AG08396 (cell line): ENCODE measurements at places on chromosomes 11 and 22.

DNA sequence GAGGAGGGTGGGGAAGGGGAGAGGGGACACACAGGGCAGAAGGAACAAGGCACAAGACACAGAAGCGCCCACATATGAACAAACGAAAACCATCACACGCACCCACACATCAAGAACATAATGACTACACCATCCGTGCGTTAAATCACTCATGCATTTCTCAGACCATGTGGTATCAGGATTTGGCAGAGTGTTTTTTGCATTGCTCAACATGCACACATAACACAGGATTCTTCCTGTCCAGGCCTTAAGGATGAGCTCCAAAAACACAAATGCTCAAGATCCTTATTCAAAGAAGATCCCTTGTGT, 309.5 kb downstream of the CADM1 start:
- DNase-seq = no peak

DNA sequence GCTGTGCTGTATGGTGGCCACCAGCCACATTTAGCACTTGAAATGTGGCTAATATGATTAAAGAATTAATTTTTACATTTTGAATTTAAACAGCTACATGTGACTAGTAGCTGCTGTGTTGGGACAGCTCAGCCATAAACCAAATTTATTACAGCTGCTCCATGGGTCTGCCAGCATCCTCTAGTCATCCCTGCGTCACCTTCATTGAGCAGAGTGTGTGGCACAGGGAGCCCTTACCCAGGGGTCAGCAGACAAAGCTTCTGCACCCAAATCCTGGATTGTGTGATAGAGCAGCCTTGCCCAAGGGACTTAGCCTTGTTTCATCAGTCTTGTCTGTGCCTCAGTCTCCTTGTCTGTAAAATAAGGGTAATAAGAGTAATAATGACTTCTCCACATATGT, 19.4 kb upstream of the ACCSL start:
- DNase-seq = no peak

DNA sequence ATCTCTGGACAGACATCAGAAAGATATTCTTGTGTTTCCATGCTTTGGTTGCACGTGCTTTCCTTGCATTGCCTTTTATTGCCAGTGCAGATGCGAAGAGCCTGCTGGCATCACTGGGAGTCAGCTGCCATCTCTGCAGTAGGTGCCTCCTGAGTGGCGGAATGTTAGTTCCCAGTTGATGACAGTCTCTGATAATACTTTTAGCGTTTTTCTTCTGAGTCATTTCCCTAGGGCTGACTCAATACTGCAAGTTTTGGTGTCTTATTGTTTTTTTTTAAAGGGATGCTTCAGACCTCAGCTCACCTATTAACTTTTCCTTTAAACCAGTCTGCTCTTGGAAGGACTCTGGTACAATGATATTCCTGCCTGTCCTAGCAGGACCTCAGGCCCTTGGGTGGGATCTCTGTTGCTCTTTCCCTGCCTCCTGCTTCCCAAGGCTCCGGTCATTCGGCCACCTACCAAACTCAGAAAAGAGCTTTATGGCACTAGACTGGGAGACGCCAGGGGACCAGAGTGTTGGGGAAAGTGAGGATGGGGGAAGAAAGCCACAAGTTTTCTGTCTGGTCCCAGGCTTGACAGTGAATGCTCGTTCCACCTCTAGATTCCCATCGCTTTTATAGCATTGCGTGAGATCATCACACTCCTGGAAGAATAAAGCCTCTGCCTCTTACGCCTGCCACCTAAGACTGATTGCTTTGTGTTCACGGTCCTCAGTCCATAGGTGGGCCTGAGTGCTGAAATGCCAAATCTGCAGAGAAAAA, 308.7 kb downstream of the DDX10 start:
- DNase-seq = peak; percentile 48

GRCh38 chr11:8168485-8169257, at the start of gene RIC3:
Gene RIC3 (minus strand): TSS chr11:8169025. CDS start chr11:8168989, 36 bp downstream.
- DNase-seq = no peak

DNA sequence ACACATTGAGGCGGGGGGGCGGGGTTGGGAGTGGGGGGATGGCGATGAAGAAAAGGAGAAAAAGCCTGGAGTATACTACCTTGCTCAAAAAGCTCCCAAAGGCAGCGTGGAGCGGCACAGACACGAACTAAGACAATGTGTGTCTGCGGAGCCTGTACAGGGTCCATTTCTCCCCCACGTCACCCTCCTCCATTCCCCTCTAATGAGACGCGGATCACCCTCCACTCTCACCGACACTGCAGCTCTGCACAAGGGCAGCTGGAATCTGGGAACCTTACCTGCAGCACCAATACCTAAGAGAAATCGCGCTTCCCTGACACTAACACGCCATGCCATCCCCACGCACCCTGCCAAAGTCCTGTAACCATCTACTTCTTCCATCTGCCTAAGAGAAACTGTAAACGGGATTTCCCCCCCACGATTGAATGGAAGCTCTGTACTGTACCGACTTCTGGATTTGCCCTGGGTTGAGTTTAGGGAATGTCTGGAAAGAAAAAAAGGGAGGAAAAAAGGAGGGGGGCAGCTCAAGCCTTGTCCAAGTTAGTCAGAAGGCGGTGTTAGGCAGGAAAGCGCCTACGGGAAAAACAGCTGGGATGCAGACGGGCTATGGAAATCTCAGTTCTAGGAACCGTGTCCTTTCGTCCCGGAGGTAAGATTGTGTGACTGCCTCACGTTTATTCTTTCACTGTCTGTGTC, 125.7 kb upstream of the C11orf58 start:
- DNase-seq = peak; percentile 45

DNA sequence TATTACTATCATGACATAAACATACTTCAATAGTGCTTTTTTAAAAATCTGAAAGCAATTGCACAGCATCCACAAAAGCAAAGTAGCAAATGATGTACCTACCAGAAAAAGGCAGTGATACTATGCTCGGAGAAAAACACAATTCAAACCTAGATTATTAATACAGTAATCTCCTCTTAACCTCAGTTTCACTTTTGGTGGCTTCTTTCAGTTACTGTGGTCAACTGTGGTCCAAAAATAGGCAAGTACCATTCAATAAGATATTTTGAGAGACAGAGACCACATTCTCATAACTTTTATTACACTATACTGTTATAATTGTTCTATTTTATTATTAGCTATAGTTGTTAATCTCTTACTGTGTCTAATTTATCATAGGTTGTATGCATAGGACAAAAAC, 20.8 kb downstream of the KCNA4 start:
- DNase-seq = no peak

- DNase-seq = no peak
Observed at GRCh38 chr11:64224151-64224890, 1.7 kb downstream of the TRPT1 start.

DNA sequence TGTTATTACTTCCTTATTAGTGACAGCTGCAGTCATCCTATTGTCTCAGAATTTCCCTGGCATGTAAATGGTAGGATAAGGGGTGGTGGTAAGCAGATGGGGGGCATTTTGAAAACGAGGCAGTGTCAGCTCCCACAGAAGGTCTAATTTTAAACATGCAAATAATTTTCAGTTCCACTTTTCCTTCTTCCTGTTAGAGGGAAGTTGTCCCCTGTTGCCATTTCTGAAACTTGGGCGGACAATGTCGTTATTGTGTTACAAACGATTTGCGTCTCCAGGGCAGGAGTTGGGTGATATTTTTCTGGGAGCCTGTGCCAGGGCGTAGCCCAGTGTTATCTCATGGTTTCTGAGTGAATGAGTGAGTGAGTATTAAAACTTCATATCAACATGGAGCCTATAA, 7.4 kb downstream of the PTPRJ start:
- no peak for DNase-seq

DNA sequence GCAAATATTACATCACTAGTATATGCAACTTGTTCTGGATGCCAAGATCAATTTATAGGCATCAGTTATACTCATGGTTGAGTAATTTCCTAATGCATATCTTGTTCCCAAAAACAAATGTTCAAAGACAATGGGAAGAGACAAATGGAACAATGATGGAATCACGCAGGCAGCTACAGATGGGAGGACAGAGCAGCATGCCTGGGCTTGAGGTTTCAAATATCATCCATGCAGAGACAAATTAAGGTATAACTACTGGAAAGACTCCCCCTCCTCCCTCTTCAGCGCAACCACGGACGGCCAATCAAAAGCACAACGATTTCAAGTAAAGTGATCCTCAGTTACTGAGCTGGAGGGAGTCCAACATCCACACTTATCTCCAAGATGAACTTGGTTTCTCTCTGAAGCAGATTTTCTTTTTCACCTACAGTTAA, 106.8 kb downstream of the CCDC83 start:
- no peak for DNase-seq

- DNase-seq = no peak
Observed at GRCh38 chr11:75406338-75406777, 7.0 kb downstream of the RPS3 start.

DNA sequence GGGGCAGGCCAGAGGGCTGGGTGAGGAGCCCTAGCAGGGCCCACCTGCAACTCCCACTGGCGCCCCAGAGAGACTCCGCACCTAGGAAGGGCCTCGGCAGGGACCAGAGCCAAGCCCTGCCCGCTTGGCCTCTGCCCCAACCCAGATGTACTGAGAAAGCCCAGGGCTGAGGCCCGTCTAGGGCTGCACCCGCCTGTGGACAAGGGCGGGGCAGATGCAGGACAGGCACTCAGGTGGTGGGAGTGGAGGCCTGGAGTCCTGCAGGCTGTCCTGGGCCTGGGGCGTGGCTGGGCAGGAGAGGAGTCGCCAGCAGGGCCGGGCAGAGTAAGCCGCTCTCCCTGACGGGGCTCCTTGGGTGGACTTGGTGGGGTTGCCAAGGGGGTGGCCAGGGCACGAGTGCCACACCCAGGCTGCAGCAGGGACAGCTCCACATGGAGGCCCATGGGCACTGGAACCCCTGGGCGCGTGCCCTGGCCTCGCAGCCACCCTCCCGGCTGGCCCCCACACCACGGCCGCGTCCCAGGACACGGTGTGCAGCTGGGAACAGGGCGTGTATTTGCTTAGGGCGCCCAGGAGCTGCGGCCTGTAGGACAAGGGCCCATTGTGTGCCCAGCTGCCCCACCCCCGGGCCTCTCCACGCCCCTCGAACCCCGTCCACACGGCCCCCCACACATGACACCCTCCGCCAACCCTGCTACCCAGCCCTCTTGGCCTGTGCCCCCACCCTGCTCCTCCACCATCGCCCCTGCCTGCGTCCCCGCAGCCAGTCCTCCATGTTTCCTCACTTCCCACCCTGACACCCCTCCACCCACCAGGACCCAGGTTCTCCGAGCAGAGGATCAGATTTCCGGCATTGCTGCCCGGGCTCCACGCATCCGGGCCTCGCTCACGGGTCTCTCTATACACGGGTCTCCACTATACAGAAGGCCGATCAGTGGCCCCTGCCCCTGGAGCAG, 11.3 kb upstream of the PIM3 start:
- DNase-seq = no peak

DNA sequence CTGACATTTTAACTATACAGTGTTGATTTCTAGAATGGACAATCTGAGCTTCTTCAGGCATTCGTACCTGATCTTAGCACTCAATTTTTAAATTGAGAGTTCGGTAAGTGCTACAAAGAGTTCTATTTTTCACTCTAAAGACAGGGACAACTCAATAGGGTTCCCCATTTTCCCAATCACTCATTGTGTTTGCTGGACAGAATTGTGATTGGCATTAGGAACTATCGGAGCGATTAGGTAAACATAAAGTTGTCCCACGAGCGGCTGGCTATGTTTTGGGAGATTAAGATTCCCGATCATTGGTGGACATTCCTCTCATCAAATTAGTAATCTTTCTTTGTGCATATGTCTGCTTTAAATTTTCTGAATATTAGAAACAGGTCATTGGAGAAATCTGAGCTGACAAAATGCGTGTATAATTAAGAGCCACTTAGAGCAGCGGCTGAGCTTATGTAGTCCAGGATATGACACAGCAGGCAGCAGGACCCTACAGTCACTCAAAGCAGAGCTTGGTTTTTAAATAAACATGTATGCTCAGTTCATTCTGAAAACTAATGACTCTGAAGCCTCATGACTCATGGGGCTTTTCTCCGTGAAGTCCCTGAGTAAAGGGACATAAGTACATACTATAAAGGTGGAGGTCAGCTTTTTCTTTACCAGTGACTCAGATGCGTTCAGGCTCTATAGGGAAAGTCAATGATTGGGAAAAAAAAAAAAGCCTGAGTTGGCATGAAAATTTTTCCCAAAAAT, 109.4 kb downstream of the GRIA4 start:
- peak; percentile 15 for DNase-seq

GRCh38 chr11:19924716-19925115, 212.1 kb downstream of the NAV2 start:
- DNase-seq = no peak

DNA sequence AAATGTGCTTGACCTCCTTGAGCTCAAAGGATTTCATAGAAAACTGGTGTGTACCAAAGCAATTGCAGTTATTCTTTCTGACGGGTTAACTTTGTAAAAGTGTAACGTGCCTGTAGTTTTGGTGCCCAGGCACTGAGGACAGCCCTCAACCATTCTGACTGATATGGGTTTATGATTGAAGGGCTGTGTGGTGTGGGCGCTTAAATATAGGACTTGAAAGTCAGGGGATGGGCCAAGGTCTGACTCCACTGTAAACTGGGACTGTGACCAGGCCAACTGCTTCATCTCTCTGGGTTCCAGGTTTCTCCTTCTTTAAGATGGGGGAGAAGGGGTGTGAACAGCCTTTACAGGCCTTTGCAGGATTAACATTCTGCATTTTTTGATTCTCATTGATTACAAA, 191.1 kb upstream of the ARHGAP20 start:
- DNase-seq = no peak

DNA sequence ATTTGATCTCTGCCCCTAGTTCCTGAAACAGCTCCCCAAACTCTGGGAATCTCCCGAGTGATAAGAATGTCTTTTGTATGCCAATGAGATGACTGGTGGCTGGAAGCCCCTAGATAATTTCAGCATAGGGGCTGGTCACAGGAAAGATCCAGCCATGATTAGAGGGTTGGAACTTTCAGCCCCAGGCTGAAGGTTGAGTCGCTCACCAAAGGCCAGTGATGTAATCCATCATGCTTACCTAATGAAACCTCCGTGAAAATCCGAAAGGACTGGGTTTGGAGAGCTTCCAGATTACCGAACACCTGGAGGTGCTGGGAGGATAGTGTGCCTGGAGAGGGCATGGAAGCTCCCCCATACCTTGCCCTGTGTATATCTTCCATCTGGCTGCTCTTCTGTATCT, 26.0 kb downstream of the LRRC32 start:
- DNase-seq = no peak

DNA sequence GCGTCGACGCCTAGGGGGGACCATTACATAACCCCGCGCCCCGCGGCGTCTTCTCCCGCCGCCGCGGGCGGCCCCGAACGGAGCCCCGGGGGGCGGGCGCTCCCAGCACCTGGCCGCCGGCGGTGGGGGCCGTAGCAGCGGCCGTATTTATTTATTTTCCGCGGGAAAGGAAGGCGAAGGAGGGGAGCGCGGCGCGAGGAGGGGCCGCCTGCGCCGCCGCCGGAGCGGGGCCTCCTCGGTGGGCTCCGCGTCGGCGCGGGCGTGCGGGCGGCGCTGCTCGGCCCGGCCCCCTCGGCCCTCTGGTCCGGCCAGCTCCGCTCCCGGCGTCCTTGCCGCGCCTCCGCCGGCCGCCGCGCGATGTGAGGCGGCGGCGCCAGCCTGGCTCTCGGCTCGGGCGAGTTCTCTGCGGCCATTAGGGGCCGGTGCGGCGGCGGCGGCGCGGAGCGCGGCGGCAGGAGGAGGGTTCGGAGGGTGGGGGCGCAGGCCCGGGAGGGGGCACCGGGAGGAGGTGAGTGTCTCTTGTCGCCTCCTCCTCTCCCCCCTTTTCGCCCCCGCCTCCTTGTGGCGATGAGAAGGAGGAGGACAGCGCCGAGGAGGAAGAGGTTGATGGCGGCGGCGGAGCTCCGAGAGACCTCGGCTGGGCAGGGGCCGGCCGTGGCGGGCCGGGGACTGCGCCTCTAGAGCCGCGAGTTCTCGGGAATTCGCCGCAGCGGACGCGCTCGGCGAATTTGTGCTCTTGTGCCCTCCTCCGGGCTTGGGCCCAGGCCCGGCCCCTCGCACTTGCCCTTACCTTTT, at the start of gene EP300:
Gene EP300 (plus strand): TSS at position 570 of the 795 bp plus-strand sequence. CDS start 413 bp downstream, outside the sequence.
- DNase-seq = peak; percentile 82
